ENCODE measurements at places on chromosomes 6 and 20.

DNA sequence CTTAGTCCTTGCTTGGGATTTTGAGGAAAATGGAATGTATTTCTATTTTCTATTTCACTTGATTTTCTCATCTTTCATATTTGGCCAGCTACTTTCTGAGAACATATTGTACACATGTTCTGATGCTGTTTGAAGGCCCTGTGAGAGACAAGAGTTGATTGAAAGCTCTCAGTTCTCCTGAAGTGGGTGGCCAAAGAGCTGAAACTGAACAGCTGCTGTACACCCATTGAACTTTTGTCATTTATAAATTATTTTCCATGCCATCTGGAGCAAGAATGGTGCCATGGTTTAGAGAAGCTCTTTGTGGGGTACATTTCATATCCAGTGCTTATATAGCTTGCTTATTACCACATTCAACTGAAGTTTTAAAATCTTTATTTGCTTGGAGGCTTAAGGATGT lies 298.3 kb downstream of the PRL start:
- DNase-seq: no peak

GRCh38 chr6:16130932-16131387 lies 2.1 kb downstream of the MYLIP start:
- no peak for DNase-seq

DNA sequence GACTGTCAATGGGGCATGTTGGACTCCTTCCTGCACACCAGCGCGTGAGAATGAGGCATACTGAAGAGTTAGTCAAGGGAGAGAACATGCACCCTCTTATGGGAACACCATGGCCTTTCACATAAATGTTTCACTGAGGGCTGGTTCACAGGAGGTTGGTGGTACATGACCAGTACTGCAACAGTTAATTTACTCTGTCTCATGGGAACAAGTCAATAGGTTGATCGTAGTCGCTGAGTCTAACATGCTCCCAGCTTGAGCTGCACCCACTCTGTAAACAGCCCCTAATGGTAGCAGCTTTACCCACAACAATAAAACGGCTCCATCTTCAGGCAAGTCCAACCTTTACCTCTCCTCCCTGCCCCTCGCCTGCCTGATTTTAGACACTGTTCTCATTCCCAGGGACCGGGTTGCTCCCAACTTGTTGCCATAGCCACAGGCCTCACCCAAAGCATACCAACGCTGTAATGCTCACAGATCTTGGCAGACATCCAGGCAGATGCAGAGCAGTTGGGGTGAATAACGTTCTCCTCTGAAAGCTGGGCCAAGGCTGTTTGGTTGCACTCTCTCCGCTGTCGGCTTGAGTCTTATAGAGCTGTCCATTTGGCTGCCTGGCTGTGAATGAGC lies 111.3 kb downstream of the LY86 start:
- peak; percentile 73 for DNase-seq

DNA sequence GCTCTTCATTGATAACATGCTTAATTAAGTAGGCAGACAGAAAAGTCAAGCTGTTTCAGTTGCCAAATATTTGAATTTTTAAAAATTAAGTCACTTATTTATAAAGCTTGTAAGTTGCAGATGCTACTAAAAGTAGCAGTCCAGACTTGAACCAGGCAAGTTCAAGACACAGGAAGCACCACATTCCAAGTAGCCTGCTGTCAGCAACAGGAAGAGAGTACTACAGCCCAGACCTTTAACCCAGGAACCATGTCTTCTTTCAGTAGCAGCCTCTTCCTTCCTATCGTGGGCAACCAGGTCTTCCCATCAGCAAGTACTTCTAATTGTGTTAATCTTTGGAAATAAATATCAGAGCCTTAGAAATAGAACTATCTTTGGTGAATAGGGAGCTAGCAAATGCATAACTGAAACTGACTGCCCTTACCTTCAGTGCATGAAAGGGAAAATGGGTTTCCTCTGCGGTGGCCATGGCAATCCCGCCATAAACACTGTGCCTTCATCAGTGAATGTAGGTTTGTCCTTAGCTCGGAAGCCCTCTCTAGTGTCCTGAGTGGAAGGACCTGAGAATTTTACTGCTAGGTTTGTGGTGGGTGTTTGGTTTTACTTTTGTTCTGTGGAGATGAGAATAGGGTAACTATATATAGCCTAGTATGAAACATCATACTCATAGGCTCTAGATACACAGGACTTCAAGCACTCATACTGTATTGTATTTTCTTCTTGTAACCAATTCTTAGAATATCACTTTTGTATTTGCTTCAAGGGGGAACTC lies 95.6 kb downstream of the SYCP2 start:
- DNase-seq: no peak

- DNase-seq: no peak
These were observed 85.2 kb upstream of the PHACTR3 start for GRCh38 chr20:59518881-59519706.

GRCh38 chr6:44339763-44340625 lies 2.5 kb upstream of the SPATS1 start:
- DNase-seq: no peak

GRCh38 chr6:116562614-116563013 lies 8.7 kb upstream of the RWDD1 start:
- no peak for DNase-seq

GRCh38 chr6:45148711-45149341 lies 179.3 kb upstream of the RUNX2 start:
- DNase-seq: no peak

DNA sequence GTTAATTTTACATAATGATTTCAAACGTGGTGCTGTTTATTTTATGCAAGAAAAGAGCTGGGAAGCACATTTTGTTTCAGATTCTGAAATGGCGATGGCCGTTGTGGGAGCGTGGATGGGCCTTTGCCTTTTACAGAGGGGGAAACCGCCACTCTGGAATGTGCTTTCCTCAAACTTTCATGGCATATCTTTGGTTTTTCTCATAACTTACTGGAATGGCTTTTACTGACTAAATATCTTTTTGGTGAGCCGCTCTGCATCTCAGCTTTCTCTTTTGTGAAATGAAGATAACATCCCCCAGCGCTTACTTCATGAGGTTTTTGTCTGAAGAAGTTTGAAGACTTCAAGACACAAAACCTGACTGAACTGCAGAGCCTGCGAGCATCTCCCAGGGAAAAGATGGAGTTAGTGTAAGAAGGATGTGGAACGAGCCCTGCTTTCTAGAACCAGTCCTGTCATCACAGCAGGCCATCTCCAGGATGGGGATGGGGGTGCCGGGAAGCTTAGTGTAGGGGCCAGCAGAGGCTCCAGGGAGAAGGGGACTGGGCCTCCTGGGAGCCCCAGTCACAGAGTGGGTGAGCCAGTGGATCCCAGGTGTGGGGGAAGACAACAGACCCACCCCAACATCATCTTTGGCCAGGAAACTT lies 61.8 kb upstream of the TIAM2 start:
- no peak for DNase-seq

GRCh38 chr6:160973311-160974250 lies 18.0 kb upstream of the MAP3K4 start:
- no peak for DNase-seq

DNA sequence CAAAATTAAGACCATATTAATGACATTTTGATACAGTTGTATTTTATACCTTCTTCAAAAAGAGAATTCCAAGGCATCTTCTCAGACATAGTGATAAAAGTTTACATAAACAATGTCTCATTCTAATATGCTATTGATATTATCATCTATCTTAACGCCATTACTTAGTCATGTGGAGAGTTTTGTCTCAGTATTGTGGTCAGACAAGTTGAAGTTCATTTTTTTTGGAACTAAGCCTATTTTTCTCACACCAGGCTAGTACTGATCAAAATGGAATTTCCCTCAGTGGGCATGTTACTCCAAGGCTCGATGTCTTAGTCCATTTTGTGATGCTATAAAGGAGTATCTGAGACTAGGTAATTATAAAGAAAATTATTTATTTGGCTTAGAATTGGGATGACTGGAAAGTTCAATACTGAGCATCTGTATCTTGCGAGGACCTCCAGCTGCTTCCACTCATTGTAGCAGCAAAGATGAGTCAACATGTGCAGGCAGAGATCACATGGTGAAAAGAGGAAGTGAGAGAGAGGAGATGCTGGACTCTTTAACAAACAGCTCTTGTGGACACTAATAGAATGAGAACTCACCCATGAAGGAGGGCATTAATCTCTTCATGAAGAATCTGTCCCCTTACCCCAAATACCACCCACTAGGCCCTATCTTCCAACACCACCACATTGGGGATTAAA lies 825.5 kb upstream of the MANEA start:
- no peak for DNase-seq

GRCh38 chr6:170269151-170269845 lies 21.6 kb downstream of the DLL1 start:
- DNase-seq: no peak

DNA sequence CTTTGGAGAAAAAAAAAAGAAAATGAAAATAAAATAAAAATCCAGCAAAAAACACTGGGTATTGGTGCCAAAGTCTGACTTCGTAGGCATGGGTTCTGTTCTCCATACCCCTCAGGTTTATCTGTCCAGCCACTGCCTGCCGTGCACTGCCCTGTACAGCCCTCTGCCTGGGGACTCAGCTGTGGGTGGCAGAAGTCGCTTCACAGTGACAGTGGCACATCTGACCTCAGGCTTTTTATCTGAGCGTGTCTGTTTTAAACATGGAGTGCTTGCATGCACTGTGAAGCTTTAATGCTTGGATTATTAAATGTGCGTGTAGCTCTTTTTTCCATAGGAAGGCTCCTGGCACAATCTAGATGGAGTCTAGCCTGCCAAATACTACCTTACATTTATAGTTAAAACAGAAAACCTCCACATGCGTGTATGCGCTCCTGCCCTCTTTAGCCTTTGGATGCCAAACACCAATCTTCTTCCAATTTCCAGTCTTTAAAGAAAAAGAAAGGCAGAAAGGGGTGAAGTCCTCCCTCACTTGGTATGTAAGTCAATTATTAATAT lies 375.5 kb downstream of the UTRN start:
- DNase-seq: no peak

DNA sequence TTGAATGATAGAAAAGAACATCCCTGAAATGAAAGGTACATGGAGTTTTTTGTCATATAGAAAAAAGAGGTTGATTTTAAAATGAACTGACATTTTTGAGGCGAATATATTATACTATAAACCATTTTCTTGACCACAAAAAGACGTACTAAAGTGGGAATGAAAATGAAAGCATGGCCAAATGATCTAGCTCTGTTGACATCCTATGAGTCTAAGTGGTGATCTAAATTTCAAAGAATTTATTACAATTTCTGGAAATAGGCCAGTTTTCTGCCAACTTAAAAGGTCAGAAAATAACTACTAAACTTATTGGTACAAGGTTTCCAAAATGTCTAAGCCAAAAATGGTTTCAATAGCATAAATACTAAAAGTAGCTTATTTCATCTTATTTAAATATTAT lies 536.8 kb downstream of the EYS start:
- no peak for DNase-seq

- DNase-seq: no peak
These were observed 33.1 kb upstream of the RNF8 start for GRCh38 chr6:37320646-37321045.

GRCh38 chr6:128731249-128732165 lies 151.4 kb upstream of the LAMA2 start:
- no peak for DNase-seq

GRCh38 chr6:103081876-103082630 lies 1688.5 kb downstream of the GRIK2 start:
- no peak for DNase-seq

- DNase-seq: no peak
These were observed 9.6 kb downstream of the AHCY start for GRCh38 chr20:34293589-34293988.

DNA sequence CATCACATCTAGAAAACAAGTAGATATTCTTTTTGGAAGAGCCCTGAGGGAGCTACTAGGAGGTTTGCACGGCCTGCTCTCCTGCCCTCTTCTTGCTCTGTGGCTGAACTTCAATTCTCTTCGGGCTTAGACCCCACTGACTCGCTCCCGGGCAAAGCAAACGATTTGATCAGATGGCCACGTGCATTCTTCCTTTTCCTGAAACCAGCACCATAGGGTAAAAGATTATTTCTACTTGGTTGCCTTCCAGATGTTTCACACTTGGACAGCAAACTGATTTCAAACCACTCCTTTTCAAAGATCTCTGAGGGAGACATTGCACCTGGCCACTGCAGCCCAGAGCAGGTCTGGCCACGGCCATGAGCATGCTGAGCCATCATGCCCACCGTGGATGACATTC lies at the start of gene SLC22A1:
SLC22A1 (plus strand) TSS at position 258 of the 400 bp plus-strand sequence; CDS start at position 379, 121 bp downstream.
- DNase-seq: no peak

GRCh38 chr6:2482773-2483172 lies 237.4 kb upstream of the GMDS start:
- DNase-seq: no peak

DNA sequence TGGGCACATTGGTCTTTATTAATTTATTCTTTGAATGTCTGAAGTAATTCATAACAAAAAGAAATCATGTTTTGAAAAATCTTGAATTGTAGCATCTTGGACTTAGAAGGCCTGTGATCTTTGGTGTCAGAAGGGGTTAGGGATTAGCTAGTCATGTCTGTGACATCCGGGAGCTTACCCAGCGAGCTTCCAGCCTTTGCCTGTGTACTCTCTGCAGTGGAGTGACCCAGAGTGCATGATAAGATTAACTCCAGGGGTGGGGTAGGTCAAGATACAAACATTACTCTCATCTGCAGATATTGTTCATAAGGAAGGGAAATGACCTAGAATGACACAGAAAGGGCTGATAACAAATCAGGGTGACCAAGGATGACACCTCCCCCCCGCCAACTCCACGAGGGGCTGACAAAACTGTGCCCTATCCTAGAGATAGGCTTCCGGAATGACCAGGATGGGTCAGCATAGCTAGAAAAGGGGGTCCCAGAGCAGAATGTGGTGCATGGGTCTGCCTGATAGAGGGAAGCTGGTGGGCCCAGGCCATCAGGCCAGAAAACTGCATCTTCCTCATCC lies 56.6 kb upstream of the BLCAP start:
- no peak for DNase-seq

- no peak for DNase-seq
These were observed 139.1 kb downstream of the COL9A1 start for GRCh38 chr6:70163795-70164194.

- DNase-seq: no peak
These were observed 36.7 kb downstream of the IMPG1 start for GRCh38 chr6:76035713-76036112.

GRCh38 chr6:84379142-84379541 lies 151.7 kb upstream of the CEP162 start:
- DNase-seq: no peak

GRCh38 chr20:60262967-60263603 lies 304.9 kb downstream of the CDH26 start:
- DNase-seq: no peak

DNA sequence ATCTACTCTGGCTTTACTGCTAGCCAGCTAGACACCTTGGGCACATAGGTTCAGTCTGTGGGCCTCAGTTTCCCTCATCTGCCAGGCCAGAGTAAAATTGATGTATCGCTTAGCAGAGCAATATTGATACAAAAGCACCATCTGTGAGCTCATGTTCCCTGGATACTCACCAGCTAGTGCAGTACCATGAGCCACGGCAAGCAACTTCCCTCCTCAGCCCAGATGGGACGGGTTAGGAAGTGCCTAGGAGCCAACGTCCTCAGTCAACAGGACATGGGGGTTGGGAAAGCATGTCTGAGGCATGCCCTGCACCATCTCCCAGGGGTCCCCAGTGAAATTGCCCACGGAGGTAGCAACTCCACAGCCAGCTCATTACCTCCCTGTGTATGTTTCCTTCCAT lies 258.3 kb downstream of the ANKRD60 start:
- no peak for DNase-seq

- DNase-seq: no peak
These were observed 68.5 kb downstream of the FAM229B start for GRCh38 chr6:112155886-112156285.

- no peak for DNase-seq
These were observed 1.3 kb downstream of the RNF146 start for GRCh38 chr6:127267646-127268625.

GRCh38 chr6:733431-734219 lies 40.7 kb upstream of the EXOC2 start:
- DNase-seq: no peak

Data from omental fat pad (tissue), 4 donors.